Activated T-cell treated with anti-CD3 and anti-CD28 coated beads for 1 hour (primary cell): ENCODE measurements at places on chromosomes 1 and 21.

DNA sequence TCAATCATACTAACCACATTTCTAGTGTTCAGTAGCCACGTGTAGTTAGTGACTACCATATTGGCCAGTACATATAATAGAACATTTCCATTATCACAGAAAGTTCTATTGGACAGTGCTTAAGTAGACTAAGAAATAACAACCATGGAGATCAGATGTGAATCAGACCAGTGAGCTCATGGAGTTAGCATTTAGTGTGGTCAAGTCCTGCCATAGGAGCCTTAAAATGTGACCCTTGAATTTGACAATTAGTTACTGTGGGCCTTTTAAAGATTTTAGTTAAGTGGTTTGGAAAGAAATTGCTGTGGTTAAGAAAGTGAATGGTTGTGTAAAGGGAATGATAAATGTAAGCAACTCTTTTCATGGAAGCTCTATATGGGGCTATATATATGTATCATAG is 123.4 kb downstream of the POU2F1 start:
- no peak for DNase-seq

DNA sequence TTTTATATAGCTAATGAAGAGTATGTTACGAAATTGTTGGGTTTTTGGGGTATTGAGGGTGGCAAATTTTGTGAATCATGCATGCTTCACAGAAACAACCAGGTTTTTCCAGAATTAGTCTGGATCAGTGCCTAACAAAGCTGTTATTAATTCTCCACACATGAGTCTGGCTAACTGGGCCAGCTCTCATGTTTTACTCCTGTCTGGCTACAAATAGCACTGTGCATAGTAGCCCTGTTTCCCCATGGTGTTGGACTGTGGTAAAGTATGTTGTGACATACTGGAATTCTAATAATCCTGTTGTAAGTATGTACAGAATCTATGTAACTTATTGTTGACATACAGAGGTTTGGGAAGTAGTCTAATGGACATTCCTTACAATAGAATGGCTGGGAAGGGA is 35.8 kb downstream of the S100B start:
- DNase-seq: no peak

- DNase-seq: no peak
Observed at GRCh38 chr1:223337174-223337869, 26.7 kb downstream of the SUSD4 start.

GRCh38 chr1:55057956-55058298 is 18.6 kb downstream of the PCSK9 start:
- no peak for DNase-seq

DNA sequence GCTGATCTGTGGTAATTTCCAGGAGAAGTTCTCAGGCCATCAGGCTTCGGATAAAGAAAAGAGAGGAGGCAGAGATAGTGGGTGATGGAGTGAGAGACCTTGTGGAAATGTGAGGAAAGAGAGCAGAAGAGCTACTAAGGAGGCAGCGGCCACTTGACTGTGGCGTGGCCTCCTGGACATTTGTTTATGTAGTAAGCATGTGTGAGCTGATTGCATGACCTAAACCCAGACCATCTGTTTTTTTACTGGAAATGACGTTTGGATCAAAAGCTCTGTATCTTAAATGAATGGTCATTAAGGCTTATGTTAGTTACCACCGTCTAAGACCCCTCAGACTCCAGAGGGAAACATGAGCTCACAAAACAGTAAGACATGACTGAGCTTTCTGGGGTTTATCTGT is 13.6 kb downstream of the ATP1B1 start:
- no peak for DNase-seq

DNA sequence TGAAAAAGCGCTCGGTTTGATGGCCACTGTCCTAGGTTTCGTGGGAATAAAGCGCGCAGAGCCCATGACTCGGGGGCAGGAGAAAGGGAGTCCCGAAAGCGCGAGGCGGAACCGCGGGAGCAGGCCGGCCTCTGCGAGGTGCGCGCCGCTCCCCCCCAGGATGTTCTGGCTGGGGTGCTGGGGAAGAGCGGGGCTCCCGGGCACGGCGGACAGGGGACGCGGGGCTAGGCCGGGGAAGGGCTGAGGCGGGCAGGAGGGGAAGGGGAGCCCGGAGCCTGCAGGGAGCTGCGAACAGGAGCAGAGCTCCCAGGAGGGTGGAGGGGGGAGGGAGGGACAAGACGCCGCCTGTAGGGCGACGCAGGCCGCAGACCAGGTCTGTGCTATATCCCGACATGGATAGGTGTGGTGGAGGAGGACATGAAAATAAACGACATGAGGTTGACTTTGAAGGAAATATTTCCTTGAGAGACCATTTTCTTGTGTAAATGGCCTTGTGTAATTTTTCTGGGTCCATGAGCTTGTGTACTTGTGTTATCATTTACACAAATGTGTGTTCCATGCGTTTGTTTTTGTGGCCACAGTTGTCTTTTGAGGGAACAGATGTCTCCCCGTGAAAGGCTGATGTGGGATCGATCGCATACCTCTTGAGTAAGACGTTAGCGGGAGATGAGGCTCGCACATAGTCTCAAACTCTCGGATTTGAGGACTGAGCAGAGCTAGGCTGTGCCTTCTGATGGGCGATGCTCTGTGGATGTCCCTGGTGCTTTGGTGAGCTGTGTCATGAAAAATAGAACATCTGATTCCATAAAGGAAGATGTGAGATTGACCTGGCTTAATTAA is 1.3 kb downstream of the PCNT start:
- DNase-seq: peak; percentile 7

- no peak for DNase-seq
Observed at GRCh38 chr1:165851034-165851658, 23.7 kb downstream of the UCK2 start.

DNA sequence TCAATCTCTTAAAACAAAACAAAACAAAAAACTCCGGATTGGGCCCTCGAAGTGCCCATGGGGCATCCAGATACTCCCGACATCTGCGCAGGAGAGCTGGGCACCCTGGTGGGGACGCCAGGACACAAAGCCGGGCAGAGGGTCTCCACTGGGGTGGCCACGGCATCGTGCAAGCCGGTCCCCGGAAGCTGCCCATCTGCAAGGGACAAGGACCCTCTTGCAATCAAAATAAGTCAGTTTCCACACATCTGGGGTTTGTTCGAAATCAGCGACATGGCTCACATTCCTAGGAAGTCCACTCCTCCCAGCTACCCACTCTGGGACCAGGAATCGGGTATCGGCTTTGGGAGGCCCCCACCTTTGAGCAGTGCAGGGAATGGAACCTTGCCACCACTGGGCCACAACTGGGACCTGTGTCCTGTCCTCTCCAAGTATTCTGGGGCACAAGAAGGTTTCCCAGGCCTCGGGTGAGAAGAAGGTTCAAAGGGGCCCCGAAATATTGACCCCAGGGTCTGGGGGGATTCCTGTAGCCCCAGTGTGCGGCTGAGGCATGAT is 4.6 kb upstream of the PRDM16 start:
- DNase-seq: no peak

- DNase-seq: no peak
Observed at GRCh38 chr1:121518726-121519041, 333.9 kb downstream of the SRGAP2C start.

- DNase-seq: no peak
Observed at GRCh38 chr1:218759795-218760194, 413.9 kb upstream of the LYPLAL1 start.

DNA sequence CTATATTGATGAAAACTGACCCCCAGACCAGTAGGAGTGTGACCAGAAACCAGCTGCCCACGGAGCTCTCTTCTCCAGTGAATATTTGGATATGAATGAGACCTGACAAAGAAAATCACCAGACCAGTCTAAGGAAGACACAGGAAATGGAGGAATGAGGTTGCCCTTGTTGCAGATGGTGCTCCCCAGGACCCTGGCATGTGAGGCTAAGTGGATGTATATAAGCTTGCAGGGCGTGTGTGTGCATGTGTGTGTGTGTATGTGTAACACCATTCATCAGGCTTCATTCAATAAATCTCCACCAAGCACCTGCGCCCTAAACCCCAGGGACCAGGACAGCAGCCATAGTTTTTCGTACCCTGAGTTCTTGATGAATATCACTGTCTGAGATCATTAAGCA is 14.4 kb downstream of the PHLDA3 start:
- DNase-seq: no peak

DNA sequence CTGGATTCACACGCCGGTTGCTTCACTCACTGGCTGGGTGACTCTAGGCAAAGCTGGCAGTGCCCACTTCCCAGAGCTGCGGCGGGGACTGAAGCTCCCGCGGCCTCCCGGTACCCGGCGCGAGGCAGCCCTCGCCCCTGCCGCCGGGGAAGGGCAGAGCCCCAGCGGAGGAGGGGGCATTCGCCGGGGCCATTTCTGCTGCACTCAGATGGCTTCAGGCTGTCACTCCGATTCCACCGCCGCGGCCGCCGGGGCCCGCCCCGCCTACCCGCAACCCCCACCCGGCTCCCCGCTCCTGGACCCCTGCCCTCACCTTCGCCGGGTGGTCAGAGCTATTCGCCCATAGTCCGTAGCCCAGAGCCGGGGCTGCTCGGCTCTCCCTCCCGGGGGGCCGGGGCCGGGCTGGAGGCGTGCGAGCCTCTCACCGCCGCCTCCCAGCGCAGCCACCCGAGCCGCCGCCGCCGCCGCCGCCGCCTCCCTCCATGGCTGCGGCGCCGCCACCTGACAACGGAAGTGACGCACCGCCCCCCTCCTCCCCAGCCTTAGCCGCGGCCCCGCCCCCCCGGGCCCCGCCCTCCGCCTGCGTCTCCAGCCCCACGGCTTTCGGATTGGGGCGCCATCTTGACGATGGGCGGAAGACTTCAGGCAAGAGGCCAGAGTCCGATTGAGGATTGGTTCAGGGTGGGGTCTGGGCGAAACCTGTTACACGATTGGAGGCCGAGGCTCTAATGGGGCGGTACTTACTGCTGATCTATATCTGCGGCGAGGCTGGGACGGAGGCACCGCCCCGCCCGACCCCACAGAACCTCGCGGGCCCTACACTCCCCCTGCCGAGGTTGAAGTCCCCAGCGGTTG is at the start of gene STK40:
Gene STK40, minus strand, starts transcription at position 515 of the 855 bp plus-strand sequence. CDS start 24,592 bp downstream, outside the sequence.
- DNase-seq: peak; percentile 96

DNA sequence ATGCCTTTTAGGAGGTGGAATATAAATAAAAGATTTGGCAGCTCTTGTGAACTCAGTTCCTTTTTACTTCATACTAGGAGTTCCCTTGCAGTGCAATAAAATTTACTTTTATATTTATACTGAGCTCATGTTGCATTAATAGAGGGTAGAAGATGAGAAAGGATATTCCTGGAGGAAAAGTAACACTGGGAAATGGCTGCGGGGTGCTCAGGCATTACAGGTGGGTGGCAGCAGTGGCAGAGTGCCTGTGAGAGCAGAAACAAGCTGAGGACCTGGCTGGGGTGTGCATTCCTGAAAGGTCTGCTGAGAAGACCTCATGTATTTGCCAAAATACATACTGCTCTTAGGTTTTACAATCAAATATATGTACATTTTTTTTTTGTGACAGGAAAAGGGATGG is 126.9 kb downstream of the COQ8A start:
- no peak for DNase-seq

DNA sequence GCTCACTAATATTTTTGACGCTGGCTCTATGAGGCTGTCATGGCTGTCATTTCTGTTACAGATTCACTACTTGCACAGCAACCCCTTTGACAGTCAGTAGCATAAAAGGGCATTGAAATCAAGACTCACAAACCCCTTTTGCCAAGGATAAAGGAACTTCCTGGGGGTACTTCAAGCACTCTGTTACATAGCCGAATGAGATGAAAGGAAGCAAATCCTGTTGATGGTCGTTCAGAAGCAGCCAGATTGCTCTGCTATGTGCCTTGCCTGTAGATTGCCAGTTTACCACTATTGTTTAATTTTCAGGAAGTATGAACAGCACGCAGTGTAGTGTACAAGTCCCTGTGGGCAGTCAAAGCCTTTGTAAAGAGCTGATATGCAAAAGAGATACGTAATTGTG is 296.2 kb downstream of the LRRIQ3 start:
- DNase-seq: no peak

GRCh38 chr1:185556561-185556960 is 177.6 kb upstream of the HMCN1 start:
- no peak for DNase-seq

DNA sequence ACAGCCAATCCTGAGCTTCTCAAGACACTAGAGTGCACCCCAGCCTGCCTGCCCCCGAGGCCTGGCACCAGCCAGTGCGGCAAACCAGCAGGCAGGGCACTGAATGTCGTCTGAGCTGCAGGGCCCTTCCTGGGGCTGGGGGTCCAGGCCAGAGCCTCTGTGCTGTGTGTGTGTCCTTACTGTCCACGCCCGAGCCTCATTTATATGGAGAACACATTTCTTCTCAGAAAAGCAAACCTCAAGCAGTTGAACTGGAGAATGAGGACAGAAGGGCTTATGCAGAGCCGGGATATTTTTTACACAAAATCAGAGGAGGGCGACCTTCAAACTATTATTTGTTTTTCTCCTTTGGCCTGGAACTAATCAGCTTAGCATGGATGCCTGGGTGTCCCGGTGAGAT is 52.7 kb downstream of the POFUT2 start:
- no peak for DNase-seq

DNA sequence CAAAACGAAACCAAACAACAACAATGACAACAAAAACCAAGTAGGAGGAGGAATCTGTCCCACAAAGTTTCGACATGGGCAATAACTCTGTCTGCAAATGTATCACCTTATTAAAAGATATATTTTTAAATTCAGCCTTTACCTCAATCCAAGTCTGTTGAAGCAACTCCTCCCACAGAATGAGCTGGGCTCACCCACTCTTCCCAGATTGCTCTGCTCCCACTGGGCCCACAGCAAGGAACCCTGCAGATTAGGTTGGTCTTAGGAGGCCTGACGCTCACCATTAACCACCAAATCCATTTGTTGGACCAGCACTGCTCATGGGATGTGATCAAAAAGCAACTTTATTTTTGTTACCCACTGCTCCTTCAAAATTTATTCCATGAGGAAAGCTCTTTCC is 114.7 kb upstream of the CDC42BPA start:
- DNase-seq: no peak

DNA sequence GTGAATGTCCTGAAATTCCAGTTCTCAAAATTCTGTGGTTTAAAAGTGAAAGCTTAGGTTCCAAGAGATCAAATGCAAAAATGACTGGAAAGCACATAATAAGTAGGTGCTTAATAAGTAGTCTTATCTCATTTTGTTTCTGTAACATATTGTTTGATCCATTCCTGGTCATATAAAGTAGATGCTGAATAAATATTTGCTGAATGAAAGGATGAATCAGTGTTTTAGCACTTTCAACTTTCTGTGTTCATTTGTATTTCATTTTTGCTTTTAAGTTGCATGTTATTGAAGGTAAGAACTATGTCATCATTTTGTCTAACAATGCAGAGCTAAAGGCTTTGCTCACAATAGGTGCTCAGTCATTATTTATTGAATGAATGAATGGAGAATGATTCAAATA is 6.3 kb downstream of the MAST2 start:
- no peak for DNase-seq

- no peak for DNase-seq
Observed at GRCh38 chr1:64243757-64244080, 40.3 kb downstream of the UBE2U start.

- no peak for DNase-seq
Observed at GRCh38 chr1:158169105-158169504, 11.6 kb upstream of the CD1D start.

DNA sequence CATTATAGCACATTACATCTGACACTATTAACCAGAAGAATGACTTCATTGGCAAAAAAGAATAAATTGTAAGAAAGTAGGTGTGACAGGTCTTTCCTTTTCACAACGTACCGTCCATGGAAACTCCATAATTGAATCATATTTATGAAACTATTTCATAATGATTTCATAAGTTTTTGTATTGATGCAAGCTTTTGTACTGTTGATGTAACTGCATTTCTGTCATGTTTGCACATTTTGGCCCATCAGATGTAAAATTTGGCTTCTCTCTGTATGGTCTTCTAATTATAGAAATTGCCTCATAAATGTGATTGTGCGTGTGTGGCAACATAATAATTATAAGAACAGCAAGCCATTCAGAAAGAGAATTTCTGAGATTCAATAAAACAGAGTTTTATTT is 180.7 kb upstream of the ZNHIT6 start:
- DNase-seq: no peak
